ENCODE measurements at places on chromosomes 2 and 18.

GRCh38 chr2:168912901-168913369 lies 11.8 kb downstream of the G6PC2 start:
- no peaks in the 10 kb centered on the region for H3K36me3 ChIP-seq
- H3K27ac ChIP-seq, result no peak overlapping the region
- no peaks in the 10 kb centered on the region for H3K27me3 ChIP-seq
- no peaks in the 10 kb centered on the region for H3K4me1 ChIP-seq

GRCh38 chr2:143282684-143283083 lies 153.5 kb downstream of the ARHGAP15 start:
- no peak overlapping the region for H3K27ac ChIP-seq
- DNase-seq, result no peak
- no peaks in the 10 kb centered on the region for H3K27me3 ChIP-seq
- no peaks in the 10 kb centered on the region for H3K4me1 ChIP-seq

DNA sequence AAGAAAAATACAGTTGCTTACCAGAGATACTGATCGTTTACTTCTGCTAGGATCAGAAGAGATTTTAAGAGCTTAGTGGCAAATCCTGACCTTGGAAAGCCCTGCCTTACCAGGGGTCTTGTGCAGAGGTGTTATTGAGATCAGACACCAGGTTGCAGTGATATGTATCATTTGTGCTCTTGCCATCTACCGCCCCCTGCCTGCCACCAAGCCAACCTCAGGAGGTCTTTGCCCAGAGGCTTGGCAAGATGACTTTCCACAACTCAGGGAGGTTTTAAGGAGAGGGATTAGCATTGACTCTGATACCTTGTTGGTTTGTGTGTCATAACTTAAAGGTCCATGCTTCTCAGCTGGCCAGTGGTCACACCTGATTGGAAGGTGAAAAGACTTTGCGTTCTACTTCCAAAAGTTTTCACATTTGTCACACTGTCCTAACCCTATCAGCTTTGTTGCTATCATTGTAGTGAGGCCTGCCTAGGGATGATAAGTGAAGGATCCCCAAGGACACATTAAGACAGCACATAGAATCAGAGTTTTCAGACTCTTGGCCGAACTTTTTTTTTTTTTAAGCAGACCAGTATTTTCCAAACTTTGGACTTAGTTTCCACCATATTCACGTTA lies 46.2 kb upstream of the MGAT5 start:
- H3K4me1 ChIP-seq, result peaks cover 18% of the 10 kb centered on the region
- H3K27ac ChIP-seq, result no peak overlapping the region
- no peak overlapping the region for H3K4me3 ChIP-seq
- no peaks in the 10 kb centered on the region for H3K36me3 ChIP-seq

DNA sequence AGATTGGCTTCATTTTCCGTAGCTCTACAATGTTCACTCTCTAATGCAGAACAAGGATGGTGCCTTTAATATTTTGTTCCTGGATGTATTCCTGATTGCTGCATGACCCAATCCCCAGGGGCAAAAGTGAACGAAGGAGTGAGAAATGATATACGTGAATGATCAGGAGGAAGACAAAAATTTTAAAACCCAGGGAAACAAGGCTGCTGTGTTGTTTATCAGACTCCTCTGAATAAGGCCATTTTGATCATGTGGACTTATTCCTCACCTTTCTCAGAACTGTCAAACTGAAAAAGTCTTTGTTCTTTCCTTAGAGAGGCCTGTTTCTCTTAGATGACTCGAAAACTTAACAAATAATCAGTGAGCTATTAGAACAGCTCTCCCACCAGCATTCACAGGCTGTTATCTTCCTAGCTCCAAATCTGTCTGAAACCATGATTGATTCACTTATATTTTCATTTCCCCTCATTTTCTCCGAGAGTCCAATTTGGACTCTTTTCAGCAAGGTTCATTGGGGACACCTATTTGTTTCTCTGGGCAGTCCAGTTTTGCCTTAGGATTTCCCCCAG lies 29.5 kb upstream of the COX7A2L start:
- no peak overlapping the region for H3K27ac ChIP-seq
- no peak for DNase-seq
- H3K4me1 ChIP-seq, result no peaks in the 10 kb centered on the region
- no peaks in the 10 kb centered on the region for H3K36me3 ChIP-seq
- no peak overlapping the region for H3K4me3 ChIP-seq

- no peaks in the 10 kb centered on the region for H3K36me3 ChIP-seq
- no peaks in the 10 kb centered on the region for H3K27me3 ChIP-seq
- DNase-seq, result peak; percentile 69
- no peak overlapping the region for H3K4me3 ChIP-seq
Measured at GRCh38 chr2:29218071-29218470, 102.9 kb downstream of the CLIP4 start.

GRCh38 chr2:98893911-98894321 lies 42.1 kb downstream of the CRACDL start:
- DNase-seq, result no peak
- H3K27me3 ChIP-seq, result no peaks in the 10 kb centered on the region
- no peak overlapping the region for H3K4me3 ChIP-seq
- no peak overlapping the region for H3K27ac ChIP-seq
- H3K4me1 ChIP-seq, result no peaks in the 10 kb centered on the region

- H3K4me3 ChIP-seq, result no peak overlapping the region
- no peaks in the 10 kb centered on the region for H3K36me3 ChIP-seq
- H3K27ac ChIP-seq, result no peak overlapping the region
- peaks cover 4% of the 10 kb centered on the region for H3K4me1 ChIP-seq
- H3K27me3 ChIP-seq, result no peaks in the 10 kb centered on the region
- no peak for DNase-seq
Measured at GRCh38 chr2:195561116-195561921, 95.7 kb upstream of the SLC39A10 start.

DNA sequence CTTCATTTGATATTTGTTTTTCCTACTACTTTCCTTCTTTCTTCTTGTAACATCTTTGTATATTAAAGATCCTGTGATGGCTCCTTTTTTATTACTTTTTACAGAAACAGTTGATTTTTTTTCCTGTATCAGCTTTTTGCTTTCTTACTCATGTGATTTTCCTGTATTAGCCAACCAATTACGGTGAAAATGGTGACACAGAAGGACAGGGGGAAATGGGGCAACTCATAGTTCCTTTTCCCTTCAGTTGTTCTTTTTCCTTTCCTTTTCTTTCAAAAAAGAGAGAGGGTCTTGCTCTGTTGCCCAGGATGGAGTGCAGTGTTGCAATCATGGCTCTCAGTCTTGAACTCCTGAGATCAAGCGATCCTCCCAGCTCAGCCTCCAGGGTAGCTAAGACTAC lies 117.8 kb downstream of the ATL2 start:
- H3K4me1 ChIP-seq, result no peaks in the 10 kb centered on the region
- no peak overlapping the region for H3K4me3 ChIP-seq
- H3K36me3 ChIP-seq, result no peaks in the 10 kb centered on the region
- no peak for DNase-seq
- no peaks in the 10 kb centered on the region for H3K27me3 ChIP-seq

DNA sequence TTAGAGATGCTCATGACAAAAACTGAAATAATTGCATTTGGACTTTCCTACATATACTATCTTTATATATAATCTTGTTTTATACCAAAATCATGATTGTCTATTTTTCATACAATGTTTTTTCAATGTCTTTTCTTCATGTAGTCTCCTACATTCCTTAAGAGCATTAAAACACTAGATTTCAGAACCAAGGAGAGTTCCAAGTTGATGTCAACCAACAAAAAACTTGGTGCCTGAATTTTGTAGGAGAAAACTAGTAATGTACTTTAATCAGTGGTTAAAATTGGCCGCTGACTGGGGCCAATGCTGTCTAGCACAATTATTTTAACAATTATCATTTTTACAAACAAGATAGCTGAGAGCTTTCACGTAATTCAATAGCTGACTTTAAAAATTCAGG lies 678.8 kb downstream of the DCC start:
- no peaks in the 10 kb centered on the region for H3K36me3 ChIP-seq
- H3K4me3 ChIP-seq, result no peak overlapping the region
- DNase-seq, result no peak
- H3K4me1 ChIP-seq, result no peaks in the 10 kb centered on the region

DNA sequence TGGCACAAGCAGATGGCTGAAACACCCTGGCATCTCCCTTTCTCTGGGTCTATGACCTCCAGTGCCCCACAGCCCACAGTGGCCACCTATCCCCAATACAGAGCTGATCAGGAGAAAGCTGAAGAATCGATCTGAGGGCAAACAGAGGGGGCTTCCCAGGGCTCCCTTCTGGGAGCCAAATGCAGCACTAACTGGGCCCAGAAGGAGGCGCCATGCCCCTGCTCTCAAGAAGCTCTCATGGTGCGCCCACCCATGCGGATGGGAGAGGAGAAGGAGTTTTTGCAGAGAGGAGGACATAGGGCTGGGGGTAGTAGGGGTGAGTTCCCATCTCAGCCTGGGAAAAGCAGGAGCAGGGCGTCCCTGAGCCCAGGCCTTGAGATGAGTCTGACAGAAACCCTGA lies 787.3 kb upstream of the RAB6C start:
- no peak overlapping the region for H3K4me3 ChIP-seq
- H3K4me1 ChIP-seq, result peaks cover 9% of the 10 kb centered on the region
- no peak for DNase-seq
- H3K36me3 ChIP-seq, result no peaks in the 10 kb centered on the region
- H3K27me3 ChIP-seq, result no peaks in the 10 kb centered on the region

DNA sequence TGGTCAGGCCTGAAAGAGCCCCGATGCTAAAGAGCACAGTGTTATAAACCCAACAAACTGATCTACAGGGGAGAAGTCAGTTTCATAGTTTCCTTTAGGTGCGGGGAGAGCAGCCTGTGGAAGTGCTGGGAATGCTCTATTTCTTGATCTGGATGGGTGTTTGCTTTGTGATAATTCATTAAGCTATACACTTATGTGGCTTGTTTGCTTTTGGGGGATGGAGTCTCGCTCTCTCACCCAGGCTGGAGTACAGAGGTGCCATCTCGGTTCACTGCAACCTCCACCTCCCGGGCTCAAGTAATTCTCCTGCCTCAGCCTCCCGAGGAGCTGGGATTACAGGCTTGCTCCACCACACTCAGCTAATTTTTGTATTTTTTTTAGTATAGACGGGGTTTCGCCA lies 30.1 kb upstream of the CEP68 start:
- peaks cover 2% of the 10 kb centered on the region for H3K4me1 ChIP-seq
- H3K36me3 ChIP-seq, result no peaks in the 10 kb centered on the region
- no peak overlapping the region for H3K4me3 ChIP-seq
- DNase-seq, result no peak
- no peaks in the 10 kb centered on the region for H3K27me3 ChIP-seq
- H3K27ac ChIP-seq, result no peak overlapping the region

GRCh38 chr18:60146220-60146960 lies 226.2 kb downstream of the MC4R start:
- no peak overlapping the region for H3K4me3 ChIP-seq
- H3K36me3 ChIP-seq, result no peaks in the 10 kb centered on the region
- H3K4me1 ChIP-seq, result no peaks in the 10 kb centered on the region
- H3K27ac ChIP-seq, result no peak overlapping the region

DNA sequence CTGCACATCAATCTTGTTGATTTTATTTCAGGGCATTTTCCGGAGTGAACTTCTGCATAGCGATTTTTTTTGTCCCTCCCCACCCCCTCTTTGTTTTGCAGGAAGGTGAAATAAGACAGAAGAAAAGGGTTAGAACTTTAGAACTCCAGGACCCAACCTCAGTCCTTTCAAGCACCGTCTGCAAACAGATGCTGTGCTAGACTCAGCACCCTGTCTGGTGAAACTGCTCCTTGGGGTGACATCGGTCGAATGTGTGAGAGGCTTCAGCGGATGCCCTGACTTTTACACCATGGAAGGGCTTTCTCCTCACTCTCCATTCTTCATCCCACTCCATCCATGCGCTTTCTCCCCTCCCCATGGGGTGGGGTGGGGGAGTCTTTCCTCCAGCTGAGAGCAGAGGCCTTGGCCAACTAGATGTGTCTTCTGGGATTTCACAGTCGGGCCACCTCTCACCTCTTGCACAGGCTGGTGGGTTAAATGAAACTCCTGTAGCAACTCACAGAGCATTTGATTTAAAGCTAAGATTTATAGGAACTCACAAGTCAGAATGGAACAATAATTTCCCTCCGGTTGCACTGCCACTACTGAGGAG lies 43.3 kb upstream of the EDAR start:
- no peaks in the 10 kb centered on the region for H3K27me3 ChIP-seq
- no peak for DNase-seq
- H3K36me3 ChIP-seq, result no peaks in the 10 kb centered on the region
- peak overlapping the region; percentile 17 for H3K4me3 ChIP-seq
- peaks cover 13% of the 10 kb centered on the region for H3K4me1 ChIP-seq

DNA sequence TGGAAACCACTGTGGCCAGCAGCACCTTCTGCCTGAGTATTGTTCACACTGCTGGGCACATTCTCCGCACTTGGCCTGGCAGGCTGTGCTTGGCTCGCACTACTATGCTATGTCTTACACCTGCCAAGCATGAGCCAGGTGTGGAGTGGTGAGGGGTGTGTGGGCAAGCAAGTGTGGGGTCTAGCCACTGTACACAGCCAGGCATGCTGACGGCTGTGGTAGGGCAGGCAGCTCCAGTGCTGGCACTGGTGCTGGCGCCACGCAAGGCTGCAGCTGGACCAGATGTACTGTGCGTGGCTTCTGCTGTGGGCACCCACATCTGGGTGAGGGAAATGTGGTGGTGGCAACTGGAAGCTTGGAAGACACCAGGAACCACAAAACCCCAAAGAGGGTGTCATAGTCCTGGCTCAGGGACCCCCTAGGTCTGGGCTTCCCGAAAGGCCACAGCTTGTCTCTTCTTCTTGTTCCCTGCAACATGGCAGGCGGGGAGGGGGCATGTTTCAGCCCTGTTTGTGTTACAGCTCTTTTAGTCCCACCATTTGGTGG lies 101.5 kb downstream of the ALMS1 start:
- H3K27ac ChIP-seq, result no peak overlapping the region
- H3K4me1 ChIP-seq, result no peaks in the 10 kb centered on the region
- no peak for DNase-seq
- H3K4me3 ChIP-seq, result no peak overlapping the region

Measured in vagina (tissue), 2 donors.